HAP-1 (cell line): ENCODE measurements at places on chromosomes 6 and 20.
A peak's percentile ranks its signal among the peaks of the same experiment; 100 is the strongest.

- no peak for DNase-seq
Observed at GRCh38 chr6:84528201-84528600, 236.2 kb downstream of the TBX18 start.

GRCh38 chr6:16228709-16229665, 9.4 kb upstream of the GMPR start:
- DNase-seq = no peak

- DNase-seq = no peak
Observed at GRCh38 chr6:106490974-106491373, 130.5 kb downstream of the CRYBG1 start.

GRCh38 chr6:24875534-24875901, 60.2 kb downstream of the RIPOR2 start:
- no peak for DNase-seq

DNA sequence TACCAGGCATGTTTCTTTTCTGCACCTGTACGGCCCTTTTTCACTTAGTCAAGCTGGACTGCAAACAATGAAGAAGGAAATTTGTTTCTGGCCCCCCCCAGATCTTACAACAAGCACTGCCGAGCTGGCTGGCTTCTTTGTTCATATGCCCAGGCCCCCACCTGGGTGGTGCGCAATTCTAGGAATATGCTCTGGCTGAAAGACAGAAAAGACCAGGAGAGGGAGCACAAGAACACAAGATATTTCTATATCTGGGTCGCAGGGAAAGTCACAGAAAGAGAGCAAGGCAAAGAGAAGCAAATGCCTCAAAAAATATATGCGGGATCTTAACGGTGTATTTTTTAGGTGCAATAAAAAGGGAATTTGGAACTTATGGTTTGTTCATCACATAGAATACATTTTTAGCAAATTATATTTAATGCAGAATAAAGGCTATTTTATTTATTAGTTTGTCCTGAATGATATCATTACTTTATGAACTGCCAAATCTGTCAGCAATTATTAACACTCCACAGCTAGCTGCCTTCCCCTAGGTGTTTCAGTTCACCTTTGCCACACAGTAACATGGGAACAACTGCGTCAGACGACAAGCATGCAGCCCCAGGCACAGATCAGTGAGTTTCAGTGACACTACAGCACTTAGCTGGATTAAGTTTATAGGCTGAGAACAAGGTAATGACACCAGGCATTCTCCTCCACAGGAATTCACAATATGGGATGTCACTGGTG, 76.5 kb downstream of the GJA10 start:
- peak; percentile 43 for DNase-seq

GRCh38 chr6:100573166-100573565, 108.4 kb upstream of the SIM1 start:
- peak; percentile 35 for DNase-seq

- no peak for DNase-seq
Observed at GRCh38 chr6:45858691-45859090, 157.0 kb downstream of the CLIC5 start.

GRCh38 chr6:109117346-109118035, 22.2 kb downstream of the CEP57L1 start:
- DNase-seq = no peak

GRCh38 chr6:100210137-100211117, 216.4 kb upstream of the MCHR2 start:
- DNase-seq = no peak

GRCh38 chr6:35248965-35249364, 10.6 kb upstream of the ZNF76 start:
- DNase-seq = no peak

- no peak for DNase-seq
Observed at GRCh38 chr6:130742131-130742681, 85.0 kb upstream of the SMLR1 start.

DNA sequence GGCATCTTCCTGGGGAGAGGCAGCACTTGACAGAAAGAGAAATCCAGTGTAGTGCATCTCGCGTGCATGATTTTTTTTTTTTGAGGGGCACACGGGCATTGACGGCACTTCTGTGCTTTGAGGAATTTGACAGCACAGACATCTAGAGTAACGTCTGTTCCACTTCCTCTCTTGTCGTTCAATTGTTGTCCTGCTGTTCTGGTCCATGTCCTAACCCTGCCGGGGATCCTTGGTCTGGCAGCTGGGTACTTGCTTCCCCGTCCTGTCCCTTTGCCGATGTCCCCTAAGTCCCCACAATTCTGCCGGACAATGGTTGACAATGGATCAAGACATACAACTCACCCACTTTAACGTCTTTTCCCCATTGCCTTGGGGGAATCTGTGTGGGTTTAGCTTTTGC, 46.0 kb upstream of the NAA20 start:
- no peak for DNase-seq

DNA sequence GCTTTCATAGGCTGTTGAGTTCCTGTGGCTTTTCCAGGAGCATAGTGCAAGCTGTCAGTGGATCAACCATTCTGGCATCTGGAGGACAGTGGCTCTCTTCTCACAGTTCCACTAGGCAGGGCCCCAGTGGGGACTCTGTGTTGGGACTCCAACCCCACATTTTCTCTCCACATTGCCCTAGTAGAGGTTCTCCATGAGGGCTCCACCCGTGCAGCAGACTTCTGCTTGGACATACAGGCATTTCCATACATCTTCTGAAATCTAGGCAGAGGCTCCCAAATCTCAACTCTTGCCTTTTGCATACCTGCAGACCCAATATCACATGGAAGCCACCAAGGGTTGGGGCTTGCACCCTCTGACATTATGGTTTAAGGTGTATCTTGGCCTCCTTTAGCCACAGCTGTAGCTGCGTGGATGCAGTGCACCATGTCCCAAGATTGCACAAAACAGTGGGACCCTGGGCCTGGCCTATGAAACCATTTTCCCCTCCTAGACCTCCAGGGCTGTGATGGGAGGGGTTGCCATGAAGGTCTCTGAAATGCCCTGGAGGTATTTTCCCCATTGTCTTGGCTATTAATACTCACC, 645.9 kb upstream of the CITED2 start:
- no peak for DNase-seq

- DNase-seq = no peak
Observed at GRCh38 chr20:1946762-1947534, 46.9 kb downstream of the PDYN start.

DNA sequence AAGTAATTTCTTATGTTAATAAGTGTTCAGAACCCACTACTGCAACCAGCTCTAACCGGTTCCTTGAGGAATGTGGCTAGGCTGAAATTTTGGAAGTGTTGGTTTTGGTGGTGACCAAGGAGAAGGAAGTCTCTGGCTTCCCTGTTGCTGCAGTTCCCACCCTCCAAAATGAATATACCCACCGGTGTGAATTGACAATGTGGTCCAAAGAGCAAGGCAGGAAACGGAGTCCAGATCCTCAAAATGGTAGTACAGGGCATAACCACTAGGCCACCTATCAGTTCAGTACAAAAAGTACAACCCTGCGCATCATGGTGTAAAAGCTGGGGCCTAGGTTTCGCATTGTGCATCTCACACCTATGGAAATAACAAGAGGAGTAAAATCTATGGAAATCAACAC, 2.8 kb downstream of the ADNP start:
- no peak for DNase-seq

DNA sequence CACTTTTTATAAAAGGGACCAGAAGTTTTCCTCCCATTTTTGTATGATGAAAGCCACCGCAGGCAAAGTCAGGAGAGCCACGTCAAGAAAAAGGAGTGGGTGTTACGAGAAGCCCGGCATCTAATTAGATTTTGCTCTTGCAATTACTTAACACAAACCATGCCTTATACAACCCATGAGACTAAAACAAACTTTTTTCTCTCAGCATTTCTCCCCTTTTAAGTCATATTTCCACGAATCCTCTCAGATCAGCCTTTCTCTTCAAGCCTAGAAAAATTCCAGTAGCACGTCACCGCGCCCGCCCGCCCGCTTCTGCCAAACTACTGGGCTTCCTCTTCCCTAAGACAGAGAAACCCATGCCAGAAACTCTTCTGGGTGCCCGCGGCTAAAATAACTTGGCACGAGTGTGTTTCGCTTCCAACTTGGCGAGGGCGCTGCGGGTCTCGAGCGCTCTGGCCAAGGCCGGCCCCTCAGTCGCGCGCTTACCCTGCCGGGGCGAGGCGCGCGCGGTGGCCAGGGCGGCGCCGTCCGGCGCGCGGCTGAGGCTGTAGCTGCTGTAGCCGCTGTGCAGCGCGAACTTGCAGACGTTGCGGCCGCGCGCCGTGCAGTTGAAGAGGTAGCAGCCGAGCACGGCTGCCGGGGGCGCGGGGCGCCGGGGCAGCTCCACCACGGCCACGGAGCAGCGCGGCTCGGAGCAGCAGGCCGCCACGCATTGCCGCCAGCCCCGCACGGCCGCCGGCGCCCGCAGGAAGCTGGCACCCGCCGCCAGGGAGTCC, 1.0 kb downstream of the LRP11 start:
- DNase-seq = peak; percentile 68

GRCh38 chr6:80642452-80642851, 536.0 kb downstream of the BCKDHB start:
- no peak for DNase-seq

DNA sequence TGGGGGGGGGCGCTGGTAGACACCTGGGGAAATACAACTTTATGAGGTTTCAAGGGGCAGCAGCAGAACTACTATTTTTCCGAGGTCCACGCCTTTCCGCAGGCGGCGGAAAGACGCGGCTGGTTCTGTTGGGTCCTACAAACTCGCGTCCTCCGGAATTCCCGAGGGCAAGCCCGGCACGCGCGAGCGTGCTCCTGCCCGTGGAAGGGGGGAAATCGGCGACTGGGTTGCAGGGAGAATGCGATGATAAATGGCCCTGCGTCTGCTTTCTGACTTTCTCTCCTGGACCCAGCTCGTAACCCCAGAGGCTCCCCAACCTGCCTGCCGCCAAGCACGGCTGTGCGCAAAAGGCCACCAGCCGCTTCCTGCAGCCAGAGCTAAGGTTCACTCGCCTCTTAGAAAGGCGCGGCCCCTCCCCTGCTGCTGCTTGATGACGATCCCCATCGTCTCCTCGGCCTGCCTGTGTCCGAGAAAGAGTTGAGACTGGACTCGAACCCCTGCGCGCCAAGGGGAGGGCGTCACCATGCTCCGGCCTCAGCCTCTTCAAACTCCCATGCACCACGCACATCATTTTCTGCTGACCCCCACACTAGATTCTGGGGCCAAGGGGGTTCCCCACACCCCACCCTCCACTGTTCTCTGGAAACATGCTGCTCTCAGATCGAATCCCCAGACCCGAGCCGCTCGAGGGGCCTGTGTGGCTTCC, 6.7 kb downstream of the FOXA2 start:
- DNase-seq = no peak

DNA sequence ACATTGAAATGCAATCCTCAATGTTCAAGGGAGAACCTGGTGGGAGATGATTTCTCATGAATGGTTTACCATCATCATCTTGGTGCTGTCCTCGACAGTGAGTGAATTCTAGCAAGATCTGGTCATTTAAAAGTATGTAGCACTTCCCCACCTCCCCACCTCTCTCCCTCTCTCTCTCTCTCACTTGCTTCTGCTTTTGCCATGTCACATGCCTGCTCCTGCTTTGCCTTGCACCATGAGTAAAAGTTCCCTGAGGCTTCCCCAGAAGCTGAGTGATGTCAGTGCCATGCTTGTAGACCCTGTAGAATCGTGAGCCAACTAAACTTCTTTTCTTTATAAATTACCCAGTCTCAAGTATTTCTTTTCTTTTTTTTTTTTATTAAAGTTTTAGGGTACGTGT, 60.5 kb downstream of the DST start:
- DNase-seq = no peak

- DNase-seq = no peak
Observed at GRCh38 chr6:72048080-72048479, 161.7 kb downstream of the RIMS1 start.

DNA sequence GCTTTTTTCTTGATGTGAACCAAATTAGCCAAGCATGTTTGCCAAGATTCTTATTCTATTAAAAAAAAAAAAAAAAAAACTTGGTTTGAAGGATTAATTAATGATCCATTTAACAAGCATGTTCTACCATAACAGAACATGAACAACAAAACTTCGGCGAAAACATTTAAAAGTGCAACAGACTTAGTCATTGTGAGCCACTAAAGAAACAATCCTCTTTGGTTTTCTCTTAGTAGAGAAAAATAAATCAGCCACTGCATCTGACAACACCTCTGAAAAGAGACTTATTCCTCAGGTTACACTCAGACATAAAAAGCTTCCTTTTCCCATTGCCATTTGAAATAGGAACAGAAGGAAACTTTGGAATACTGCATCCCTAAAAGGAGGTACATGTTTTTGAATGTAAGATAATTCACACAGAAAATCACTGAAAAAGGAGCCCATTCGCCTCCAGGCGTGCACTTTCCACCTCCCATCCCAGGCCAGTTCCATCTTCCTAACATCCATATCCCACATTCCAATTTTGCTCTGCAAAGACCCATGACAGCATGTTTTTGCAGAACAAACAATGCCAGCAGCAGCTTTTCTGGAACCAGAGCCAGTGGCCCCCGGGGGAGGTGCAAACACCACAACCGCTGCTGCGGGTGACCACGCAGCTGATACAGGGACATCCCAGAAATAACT, 79.5 kb downstream of the ZMYND8 start:
- DNase-seq = no peak

DNA sequence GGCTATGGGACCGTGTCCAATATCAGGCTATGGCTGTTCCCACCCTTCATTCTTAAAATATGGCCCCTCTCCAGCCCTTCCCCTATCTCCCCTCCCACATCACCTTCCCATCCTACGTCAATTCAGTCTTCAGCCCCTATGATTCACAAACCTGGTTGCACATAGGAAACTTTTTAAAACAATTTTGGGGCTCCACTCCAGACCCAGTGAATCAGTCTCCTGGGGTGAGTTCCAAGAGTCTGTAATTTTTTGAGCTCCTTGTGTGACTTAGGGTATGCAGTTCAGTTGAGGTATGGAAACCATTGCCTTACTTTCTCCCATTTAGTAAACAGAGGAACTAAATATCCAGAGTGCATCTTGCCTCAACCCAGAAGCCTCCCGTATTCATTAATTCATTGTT, 5.5 kb downstream of the HNF4A start:
- no peak for DNase-seq

GRCh38 chr20:58470336-58471192, 44.6 kb downstream of the APCDD1L start:
- no peak for DNase-seq

GRCh38 chr20:58268421-58268821, 40.0 kb upstream of the ANKRD60 start:
- no peak for DNase-seq

- no peak for DNase-seq
Observed at GRCh38 chr20:40481743-40482458, 207.1 kb downstream of the MAFB start.

GRCh38 chr6:123931928-123932327, 128.3 kb downstream of the NKAIN2 start:
- no peak for DNase-seq

DNA sequence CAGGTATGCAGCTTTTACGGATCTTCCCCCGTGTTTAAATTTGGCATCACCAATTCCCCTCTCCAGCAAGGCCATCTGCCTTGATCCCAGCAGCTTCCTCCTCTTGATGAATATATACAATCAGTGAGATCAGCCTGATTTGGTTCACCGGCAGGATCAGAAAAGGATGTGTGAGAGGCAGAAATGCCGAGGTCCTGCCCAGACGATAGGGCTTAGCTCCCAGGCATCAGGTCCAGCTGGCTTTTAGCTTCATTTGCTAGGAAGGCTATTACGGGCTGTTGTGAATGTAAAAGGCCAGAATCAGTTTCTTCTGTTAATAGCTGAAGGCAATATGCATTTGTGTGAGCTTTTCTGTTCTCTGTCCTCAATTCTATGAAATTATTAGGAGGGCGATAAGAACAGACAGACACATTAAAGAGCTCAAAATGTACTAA, 372.8 kb downstream of the BTBD9 start:
- DNase-seq = no peak
